ENCODE measurements at places on chromosomes 7 and 10. TPM values are rescaled to one million over a fixed set of nuclear protein-coding genes. Genes with fewer than 3 reads are reported as not detected.

The UBE2D1 gene
- total RNA-seq = 10.6 TPM

The COL28A1 gene
- 0.14 TPM for total RNA-seq

The ACTL6B gene
- total RNA-seq = not detected

The SFRP4 gene
- not detected for total RNA-seq

The VPS50 gene
- total RNA-seq = 17.0 TPM

The GNAT3 gene
- total RNA-seq = not detected

The KDM7A gene
- total RNA-seq = 1.1 TPM

The JAKMIP3 gene
- total RNA-seq = 0.15 TPM

The GJC3 gene
- not detected for total RNA-seq

The DKK1 gene
- 2,211 TPM for total RNA-seq

Measured in HFFc6 (cell line).